ENCODE measurements at places on chromosomes 7 and 10.

GRCh38 chr7:55524558-55525310 is 47.6 kb downstream of the VOPP1 start:
- DNase-seq: no peak

- no peak for DNase-seq
Measured at GRCh38 chr7:66575398-66575797, 53.3 kb upstream of the KCTD7 start.

- DNase-seq: no peak
Measured at GRCh38 chr10:101716891-101717659, 22.1 kb upstream of the FBXW4 start.

DNA sequence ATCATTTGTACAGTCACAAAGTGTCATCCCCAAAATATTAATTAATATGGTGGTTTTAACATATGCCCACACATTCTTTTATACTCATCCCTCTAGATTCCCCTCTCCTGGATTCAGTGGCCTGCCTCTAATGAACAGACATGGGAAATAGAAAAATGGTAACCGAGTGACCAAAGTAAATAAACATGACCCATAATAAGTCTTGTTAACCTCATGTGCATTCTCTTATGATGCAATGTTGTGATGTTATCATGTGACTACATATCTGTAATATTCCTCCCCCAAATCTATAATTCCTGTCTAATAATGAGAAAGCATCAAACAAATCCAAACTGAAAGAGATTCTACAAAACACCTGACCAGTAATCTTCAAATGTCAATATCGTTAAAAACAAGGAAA is 164.5 kb upstream of the PRSS1 start:
- DNase-seq: peak; percentile 13

DNA sequence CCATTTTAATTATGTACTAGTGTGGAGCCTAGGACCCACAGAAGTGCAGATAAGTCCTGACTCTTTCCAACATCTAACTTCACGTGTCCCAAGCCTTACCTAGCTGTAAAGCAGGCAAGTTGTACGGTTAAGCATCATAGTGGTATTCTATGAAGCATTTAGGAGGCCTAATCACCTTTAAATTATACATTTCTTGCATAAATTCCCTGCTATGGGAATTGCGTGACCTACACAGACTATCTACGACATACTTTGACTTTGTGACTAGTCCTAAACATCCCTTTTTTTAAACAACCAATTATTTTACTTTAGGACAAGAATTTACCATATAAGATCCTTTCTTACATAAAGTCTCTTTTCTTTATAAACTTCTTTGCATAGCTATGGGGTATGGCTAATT is 37.7 kb upstream of the LRGUK start:
- no peak for DNase-seq

- no peak for DNase-seq
Measured at GRCh38 chr10:120989279-120989678, 138.1 kb downstream of the WDR11 start.

GRCh38 chr10:76192151-76192550 is 760.7 kb downstream of the LRMDA start:
- no peak for DNase-seq

DNA sequence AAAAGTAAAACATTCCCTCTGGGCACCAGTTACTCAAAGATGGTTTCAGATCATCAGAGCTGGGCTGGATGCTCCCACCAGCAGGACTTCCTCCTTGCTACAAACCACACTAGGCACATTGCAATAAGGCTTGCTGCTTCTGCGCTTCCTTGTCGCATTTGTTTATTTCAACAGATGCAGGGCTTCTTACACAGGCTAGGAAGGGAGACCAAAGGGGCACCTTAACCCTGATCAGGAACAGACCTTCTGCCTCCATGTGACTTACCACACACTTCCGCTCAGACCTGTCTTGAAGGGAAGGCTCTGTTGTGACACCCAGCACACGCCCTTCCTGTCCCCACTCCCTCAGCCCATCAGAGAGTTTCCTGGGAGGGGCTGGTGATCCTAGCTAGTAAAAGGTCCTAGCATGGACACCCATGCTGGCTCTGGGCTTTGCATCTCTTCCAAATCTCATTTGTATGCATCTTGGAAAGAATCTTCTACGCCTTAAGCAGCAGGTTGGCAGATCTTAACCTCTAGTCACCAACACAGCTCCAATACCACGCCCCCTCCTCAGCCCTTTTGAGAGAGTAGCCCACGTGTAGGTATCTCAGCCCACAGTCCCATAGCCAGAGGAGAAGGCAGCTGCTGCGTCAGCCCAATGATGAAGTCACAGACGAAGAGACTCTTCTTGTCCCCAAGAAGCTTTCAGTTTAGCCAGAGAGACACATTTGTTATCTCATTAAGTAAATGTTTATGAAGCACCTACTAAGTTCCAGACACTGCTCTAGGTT is 47.1 kb upstream of the SVIL start:
- no peak for DNase-seq

DNA sequence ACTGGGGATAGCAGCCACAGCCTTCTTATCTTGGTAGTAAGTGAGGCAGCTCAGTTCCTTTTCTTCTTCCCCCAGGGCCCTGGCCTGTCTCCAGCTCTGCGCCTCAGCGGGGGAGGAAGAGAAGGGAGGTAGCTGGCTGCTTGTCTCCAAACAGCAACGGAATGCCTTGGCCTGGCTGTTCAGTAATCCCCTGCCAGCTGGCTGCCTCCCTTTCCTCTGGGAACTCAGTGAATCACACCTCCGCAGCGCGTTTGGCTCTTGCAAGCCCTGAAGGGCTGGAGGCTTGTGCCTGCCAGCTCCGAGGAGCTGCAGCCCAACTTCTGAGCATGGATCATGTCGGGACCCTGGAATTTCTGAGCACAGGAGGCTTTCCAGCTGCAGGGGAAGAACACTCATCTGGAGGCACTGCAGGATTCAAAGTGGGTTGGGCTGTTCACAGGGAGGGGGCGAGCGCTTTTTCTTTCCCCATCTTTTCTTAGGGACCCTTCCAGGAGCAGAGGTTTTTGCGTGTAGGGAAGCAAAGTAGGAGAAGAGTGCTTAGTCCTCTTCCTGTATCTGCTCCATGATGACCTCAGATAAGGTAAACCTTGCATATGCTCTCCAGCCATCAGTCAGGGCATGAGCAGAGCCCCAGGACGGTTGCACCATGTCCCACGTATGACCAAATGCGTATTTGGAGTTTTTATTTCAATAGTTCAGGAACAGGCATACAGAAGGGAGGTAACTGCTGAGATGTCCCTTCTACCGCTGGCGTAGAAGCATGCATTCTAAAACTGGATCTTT is 253.2 kb upstream of the INHBA start:
- DNase-seq: peak; percentile 100

GRCh38 chr10:114674346-114674745 is 16.3 kb upstream of the ABLIM1 start:
- no peak for DNase-seq

- DNase-seq: peak; percentile 36
Measured at GRCh38 chr7:158407581-158408317, 179.9 kb downstream of the PTPRN2 start.

DNA sequence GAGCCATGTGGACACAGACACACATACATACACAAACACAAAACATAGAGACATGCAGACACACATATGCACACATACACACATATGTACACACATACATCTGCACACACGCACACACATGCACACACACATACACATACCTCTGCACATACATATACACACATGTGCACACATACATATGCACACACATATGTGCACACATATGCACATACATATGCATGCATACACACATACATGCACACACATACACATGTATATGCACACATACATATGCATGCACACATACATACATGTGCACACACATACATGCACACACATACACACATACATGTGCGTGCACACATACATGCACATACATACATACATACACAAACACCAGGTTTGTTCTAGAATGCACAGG is 236.3 kb upstream of the FOXK1 start:
- DNase-seq: no peak

- peak; percentile 46 for DNase-seq
Measured at GRCh38 chr7:140304191-140304799, 94.0 kb downstream of the SLC37A3 start.

- no peak for DNase-seq
Measured at GRCh38 chr7:73831834-73832651, 1.2 kb downstream of the CLDN4 start.

DNA sequence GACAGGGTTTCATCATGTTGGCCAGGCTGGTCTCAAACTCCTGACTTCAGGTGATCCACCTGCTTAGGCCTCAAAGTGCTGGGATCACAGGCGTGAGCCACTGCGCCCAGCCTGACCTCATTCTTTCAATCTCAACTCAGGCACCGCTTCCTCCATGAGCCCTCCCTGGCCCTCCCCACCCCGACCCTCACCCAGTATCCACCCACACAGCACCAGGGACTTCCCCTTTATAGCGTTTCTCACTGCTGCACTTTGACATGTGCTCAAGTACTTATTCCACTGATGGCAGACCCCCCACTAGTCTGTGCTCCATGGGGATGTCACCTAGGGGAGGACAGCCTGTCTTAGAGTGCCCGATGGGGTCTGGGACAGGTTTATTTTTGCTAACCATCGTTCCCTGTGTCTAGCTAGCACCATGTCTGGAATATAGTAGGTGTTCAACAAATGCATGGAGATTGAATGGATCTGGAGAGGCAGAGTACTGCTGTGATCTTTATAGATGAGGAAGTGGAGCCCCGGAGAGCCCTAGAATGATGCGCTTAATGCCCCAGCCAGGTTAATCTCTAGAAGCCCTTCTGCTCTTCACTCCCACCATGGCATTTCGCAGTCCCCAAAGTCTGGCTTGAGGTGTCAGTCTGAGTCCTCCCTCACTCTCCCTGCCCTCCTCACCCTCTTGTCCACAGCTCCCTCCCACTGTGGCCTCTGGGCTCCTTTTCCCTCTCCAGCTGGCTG is 258.8 kb downstream of the RPS24 start:
- DNase-seq: no peak

GRCh38 chr7:15687546-15688278 is 1.2 kb upstream of the MEOX2 start:
- DNase-seq: peak; percentile 4

DNA sequence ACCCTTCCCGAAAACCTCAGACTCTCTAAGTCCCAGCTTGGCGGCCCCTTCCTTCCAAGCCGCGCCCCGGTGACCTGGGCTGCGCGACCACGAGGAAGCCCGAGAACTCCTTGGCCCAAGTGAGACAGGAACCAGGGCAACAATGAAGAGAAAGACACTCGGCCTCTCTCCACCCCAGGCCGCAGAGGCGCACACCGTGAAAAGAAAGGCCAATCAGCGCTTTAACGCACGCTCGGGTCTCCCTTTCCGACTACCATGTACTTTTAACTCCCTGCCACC is 166.4 kb upstream of the PPP1R3A start:
- DNase-seq: no peak

DNA sequence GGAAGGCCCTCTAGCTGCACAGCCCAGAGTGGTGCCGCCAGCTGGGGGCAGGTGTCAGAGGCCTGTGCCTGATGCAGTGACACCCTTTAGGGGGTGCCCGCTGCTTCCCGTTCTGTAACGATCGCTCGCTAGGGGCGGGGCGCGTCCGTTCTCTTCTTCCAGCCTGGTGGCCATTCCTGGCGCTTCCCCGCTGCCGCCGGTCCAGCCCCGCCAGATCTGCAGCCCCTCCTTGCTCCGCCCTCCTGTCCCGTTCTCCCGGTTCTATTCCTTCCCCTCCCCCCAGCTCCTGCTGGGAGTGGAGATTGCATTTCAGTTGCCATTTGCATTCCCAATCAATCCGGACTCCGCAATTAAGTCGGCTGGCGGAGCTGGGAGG is 39.2 kb downstream of the AGAP3 start:
- DNase-seq: peak; percentile 16

DNA sequence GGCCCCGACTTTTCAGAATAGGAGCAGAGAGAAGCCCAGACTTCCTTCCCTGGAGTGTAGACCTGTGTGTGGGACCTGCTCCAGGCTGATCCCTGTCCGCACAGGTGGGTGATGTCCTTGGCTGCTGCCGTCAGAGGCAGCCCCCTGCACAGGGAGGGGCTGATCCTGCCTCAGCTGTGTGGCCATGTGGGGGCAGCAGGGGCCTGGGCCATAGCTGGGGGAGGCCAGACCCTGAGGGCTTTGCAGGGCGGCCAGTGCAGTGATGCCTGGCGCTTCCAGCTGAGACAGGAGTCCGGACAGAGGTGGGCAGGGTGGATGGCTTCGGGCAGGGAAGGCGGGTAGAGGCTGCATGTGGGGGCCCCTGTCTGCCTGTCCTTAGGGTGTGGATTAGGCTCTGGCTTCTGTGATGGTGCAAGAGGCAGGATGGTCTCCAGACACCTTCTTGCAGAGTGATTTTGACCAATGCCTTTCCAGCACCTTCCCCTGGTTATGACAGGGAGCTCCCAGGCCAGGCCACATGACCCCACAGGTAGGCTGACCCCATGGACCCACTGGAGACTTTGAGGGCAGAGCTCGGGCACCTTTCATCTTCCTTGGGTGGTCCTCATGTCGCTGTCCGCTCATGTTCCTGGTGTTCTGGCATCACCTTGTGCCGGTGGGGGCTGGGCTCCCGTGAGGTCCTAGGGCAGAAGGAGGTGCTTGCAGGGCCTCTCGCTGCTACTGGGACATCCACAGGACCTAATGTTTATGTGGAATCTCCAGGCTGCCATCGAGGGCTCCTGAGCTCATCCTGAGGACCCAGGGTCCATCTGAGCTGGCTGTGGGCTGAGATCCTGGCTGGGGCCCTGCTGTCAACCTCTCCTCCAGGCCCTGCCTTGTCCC is 141.5 kb downstream of the ADCY1 start:
- no peak for DNase-seq

DNA sequence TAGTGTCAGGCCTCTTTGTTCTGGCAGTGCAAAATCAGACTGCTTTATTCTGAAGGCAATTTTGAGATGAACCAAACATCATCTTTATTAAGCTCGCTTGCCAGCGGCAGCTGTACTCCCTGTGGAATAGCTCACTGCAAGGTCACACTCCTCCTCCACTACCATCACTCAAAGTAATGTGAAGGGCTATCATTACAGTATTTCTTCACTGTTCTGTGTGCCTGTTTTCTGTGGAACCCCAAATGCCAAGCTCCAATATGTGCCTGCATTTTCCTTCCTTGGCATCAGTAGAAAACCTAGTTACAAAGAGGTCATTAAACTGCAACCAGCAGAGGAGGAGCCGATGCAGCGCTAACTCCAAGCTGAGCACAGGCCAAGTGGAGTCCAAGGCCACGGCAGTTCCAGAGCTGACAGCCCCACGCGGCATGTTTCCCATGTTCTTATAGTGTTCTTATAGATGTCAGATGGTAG is 21.4 kb downstream of the BCCIP start:
- DNase-seq: no peak

- no peak for DNase-seq
Measured at GRCh38 chr10:30756896-30757295, 127.3 kb upstream of the LYZL2 start.

DNA sequence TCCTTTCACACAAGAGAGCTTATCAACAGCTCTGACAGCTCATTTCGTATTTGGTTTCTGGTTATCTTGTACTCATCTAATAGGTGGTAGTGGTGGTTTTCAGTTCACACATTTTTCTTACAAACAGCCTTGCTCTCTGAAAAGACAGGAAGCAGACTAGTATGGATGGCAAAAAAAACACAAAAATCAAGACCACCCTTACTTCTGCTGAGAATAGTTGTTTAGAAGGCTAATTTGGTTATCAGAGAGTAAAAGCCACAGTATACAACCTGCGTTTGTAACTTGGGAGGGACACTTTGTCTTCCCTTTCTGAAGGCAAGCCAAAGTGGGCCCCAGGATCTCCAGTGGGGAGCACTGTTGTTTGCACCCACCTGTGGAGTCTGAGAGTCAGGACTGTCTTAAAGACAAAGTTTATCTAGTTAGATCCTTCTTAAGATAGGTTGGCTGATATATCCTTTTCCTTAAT is 68.0 kb downstream of the PIP4K2A start:
- no peak for DNase-seq

GRCh38 chr7:85573844-85574243 is 387.0 kb upstream of the SEMA3D start:
- no peak for DNase-seq

- no peak for DNase-seq
Measured at GRCh38 chr7:72080865-72081510, 331.1 kb downstream of the CALN1 start.
